ENCODE measurements at places on chromosomes 6 and 20. TPM values are rescaled to one million over a fixed set of nuclear protein-coding genes. Genes with fewer than 3 reads are reported as not detected.

DNA sequence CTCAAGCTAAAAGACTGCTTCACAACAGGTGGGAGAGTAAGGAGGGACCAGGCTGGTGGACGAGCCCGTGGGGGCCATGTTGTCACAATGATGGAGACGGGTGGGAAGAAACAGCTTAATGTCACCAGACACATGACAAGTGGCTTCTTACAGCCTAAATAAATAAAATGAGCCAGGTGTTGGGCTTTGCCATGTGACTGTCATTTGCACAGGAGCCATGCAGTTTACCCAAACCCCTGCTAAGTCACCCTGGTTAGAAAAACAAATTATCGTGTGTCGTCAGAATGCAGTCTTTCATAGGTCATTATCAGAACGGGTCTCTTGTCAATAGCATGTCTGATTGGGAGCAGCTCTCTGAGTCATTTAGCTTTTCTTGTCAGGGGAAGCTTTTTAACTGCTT is 18.5 kb downstream of the BTBD3 start:
- H3K36me3 ChIP-seq, result no peaks in the 10 kb centered on the region
- no peaks in the 10 kb centered on the region for H3K27me3 ChIP-seq
- H3K27ac ChIP-seq, result no peak overlapping the region
- H3K4me1 ChIP-seq, result no peaks in the 10 kb centered on the region

DNA sequence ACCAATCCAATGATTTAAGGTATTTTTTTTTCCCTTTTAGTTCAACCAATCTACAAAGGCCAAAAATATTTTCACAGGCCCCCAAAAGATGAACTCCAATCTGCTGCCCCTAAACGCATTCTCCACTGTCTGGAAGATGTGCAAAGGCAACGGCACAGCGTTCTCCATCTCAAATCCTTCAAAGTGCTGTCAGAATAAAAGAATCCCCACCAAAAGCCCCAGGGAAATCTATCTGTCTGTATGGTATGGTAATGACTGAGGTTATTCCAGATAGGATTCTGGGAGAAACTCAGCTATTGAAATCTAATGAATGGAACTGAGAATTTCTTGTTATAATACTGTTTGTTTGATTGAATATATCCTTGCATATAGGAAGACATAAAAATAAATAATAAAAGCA is 217.8 kb upstream of the CCN2 start:
- no peak for DNase-seq
- no peak overlapping the region for H3K27ac ChIP-seq
- no peaks in the 10 kb centered on the region for H3K4me1 ChIP-seq

DNA sequence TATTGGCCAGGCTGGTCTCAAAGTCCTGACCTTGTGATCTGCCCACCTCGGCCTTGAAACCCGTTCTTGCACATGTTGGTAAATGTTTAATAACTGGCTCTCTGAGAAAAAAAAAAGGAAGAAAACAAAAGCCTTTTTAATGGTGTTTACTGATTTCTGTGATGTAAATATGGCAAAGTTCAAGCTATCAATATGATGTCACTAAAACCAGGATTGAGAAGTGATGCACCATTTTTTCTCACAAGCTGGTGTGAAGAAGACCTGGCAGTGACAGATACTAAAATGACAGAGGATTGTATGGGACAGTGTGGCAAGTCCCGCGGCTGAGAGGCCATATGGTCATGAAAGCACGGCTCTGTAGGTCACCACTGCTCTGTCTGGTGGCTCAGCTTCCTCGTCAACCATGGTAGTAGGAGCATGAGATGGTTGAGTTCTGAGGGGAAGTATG is 196.3 kb upstream of the SUPT3H start:
- H3K36me3 ChIP-seq, result no peaks in the 10 kb centered on the region
- H3K4me1 ChIP-seq, result peaks cover 5% of the 10 kb centered on the region
- no peak for DNase-seq
- no peaks in the 10 kb centered on the region for H3K27me3 ChIP-seq

DNA sequence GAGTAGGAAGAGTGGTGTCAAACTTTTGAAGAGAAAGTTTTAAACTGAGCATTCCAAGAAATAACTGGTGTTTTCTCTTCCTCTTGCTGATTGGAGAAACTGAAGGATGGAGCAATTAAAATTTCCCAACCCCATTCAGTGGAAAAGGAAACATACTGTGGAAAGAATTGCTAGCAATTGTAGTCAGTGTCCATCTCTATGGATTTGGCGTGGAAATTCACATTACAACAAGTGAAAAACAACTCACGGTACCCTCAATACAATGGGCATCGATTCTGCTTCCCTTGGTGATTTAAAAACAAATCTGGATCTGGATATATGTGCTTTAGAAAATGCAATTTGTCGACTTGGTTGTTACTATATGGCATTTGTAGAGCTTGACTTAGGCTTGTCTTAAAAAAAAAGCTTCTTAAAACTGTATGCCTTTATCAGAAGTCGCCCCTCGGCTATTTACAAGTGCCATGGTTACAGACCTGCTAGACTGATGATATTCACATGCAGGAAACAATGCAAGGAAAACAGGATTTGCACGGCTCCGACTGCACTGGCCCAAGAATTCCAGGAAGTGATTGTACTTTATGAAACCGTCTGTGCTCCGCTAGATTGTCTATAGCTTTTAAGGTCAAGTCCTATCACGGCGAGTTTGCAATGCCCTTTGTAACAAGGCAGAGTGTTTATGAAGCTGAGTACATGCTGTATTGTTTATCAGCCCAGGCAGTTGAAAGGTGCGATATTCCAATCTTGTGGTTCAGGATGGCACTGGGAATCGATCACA is 131.7 kb upstream of the PHACTR1 start:
- no peak overlapping the region for H3K27ac ChIP-seq
- no peaks in the 10 kb centered on the region for H3K36me3 ChIP-seq
- no peak overlapping the region for H3K4me3 ChIP-seq

- no peak for DNase-seq
- no peaks in the 10 kb centered on the region for H3K4me1 ChIP-seq
- H3K27me3 ChIP-seq, result peaks cover 17% of the 10 kb centered on the region
- no peaks in the 10 kb centered on the region for H3K36me3 ChIP-seq
- H3K27ac ChIP-seq, result no peak overlapping the region
Measured at GRCh38 chr6:166194914-166195859, 27.5 kb upstream of the TBXT start.

- no peak overlapping the region for H3K27ac ChIP-seq
- H3K4me1 ChIP-seq, result peaks cover 11% of the 10 kb centered on the region
- H3K36me3 ChIP-seq, result no peaks in the 10 kb centered on the region
- H3K27me3 ChIP-seq, result no peaks in the 10 kb centered on the region
- H3K4me3 ChIP-seq, result no peak overlapping the region
Measured at GRCh38 chr6:149330133-149330532, 12.6 kb downstream of the TAB2 start.

- H3K27ac ChIP-seq, result no peak overlapping the region
- no peak overlapping the region for H3K4me3 ChIP-seq
- no peak for DNase-seq
- H3K27me3 ChIP-seq, result no peaks in the 10 kb centered on the region
- H3K4me1 ChIP-seq, result peaks cover 8% of the 10 kb centered on the region
Measured at GRCh38 chr6:56375806-56376205, 128.4 kb upstream of the COL21A1 start.

DNA sequence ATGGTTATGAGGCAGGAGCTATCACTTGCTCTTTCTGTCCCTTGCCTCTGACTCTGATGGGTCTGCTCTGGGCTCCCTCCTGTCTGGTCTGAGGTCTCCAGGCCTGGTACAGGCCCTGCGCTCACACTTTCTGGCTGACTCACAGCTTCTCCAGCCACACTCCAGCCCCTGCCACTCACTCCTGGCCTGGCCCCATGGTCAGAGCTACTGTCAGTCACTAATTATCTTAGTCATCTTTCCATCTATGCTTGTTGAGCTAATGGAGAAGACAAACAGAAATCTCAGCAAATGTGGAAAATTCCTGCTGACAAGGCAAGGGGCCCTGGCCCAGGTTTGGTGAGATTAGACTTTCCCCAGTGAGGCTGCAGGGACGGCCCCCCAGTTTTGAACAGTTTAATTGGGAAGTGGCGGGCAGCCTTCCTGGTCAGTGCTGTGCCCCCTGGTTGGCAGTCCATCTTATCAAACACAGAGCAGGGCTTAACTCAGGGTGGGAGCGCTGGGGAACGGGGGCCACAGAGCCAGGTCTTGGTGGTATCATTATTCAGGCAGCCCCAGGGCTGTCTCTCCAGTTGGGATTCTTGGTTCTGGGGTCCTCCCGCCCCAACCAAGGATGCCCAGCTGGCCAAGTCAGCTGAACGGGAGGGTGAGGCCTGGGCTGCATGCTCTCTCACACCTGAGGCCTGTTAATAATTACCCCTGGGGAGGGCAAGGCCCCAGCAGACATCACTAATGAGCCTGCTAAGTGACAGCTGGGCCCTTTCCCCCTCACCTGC is 63.4 kb downstream of the VEGFA start:
- peaks cover 20% of the 10 kb centered on the region for H3K4me1 ChIP-seq
- no peak overlapping the region for H3K4me3 ChIP-seq
- no peak overlapping the region for H3K27ac ChIP-seq
- no peaks in the 10 kb centered on the region for H3K36me3 ChIP-seq

GRCh38 chr20:10626896-10627295 is 46.9 kb downstream of the JAG1 start:
- H3K4me3 ChIP-seq, result no peak overlapping the region
- DNase-seq, result no peak
- no peak overlapping the region for H3K27ac ChIP-seq
- no peaks in the 10 kb centered on the region for H3K27me3 ChIP-seq

DNA sequence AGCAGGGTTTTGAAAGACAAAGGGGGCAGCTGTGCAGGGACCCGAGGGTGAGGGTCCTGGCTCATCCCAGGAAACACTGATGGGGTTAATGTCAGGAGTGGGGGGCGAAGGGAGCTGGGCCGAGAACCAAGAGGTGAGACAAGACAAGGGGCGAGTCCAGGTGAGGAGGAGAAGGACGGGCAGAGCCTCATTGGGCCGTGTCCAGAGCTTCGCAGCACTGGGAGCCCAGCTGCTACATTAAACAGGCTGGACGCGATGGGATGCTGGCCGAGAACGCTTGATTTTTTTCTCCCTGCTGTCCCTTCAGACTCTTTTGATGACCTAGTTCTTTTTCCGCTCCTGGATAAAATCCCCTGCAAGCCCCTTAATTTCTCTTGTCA is 172.8 kb upstream of the SNX9 start:
- no peaks in the 10 kb centered on the region for H3K36me3 ChIP-seq
- H3K4me1 ChIP-seq, result no peaks in the 10 kb centered on the region
- DNase-seq, result no peak

DNA sequence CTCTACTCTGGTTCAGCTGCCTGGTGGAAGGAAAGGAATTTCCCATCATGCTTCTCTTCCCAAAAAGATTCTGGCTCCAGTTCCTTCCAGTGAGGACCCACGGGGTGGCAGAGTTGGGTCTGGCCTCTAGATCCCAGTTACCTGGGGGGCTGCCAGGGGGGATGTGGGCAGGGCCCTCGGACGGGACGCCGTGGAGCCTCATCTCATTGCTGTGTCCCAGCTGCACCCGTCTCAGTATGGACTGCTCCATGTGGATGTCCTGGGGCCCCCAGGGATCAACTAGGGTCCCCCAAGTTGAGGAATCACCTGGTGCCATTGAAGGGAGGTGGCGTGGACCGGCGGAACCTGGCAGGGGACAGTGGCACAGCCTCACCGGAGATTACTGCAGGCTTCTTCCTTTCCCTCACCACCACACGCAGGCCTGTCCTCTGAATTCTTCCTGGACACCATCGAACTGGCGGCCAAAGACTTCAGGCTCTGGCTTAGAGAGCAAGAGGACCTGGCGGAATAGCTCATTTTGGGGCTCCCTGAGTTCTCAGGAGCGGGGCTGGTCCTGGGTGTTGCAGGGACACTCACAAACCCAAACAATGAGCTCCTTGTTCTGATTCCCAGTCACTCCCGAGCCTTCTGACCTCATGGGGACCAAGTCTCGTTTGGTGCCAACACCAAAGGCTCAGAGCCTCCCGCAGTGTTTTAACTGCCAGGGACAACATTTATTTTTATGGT is 8.5 kb downstream of the ZBP1 start:
- no peaks in the 10 kb centered on the region for H3K4me1 ChIP-seq
- peaks cover 7% of the 10 kb centered on the region for H3K27me3 ChIP-seq
- H3K27ac ChIP-seq, result no peak overlapping the region
- DNase-seq, result no peak
- no peak overlapping the region for H3K4me3 ChIP-seq
- no peaks in the 10 kb centered on the region for H3K36me3 ChIP-seq

- no peak overlapping the region for H3K27ac ChIP-seq
- no peak for DNase-seq
- H3K36me3 ChIP-seq, result no peaks in the 10 kb centered on the region
- no peak overlapping the region for H3K4me3 ChIP-seq
Measured at GRCh38 chr6:71510856-71511255, 222.2 kb downstream of the OGFRL1 start.

GRCh38 chr6:35014341-35014740 is 125.3 kb downstream of the ANKS1A start:
- H3K4me1 ChIP-seq, result peaks cover 29% of the 10 kb centered on the region
- no peaks in the 10 kb centered on the region for H3K27me3 ChIP-seq
- no peak for DNase-seq
- no peak overlapping the region for H3K4me3 ChIP-seq
- H3K27ac ChIP-seq, result no peak overlapping the region

DNA sequence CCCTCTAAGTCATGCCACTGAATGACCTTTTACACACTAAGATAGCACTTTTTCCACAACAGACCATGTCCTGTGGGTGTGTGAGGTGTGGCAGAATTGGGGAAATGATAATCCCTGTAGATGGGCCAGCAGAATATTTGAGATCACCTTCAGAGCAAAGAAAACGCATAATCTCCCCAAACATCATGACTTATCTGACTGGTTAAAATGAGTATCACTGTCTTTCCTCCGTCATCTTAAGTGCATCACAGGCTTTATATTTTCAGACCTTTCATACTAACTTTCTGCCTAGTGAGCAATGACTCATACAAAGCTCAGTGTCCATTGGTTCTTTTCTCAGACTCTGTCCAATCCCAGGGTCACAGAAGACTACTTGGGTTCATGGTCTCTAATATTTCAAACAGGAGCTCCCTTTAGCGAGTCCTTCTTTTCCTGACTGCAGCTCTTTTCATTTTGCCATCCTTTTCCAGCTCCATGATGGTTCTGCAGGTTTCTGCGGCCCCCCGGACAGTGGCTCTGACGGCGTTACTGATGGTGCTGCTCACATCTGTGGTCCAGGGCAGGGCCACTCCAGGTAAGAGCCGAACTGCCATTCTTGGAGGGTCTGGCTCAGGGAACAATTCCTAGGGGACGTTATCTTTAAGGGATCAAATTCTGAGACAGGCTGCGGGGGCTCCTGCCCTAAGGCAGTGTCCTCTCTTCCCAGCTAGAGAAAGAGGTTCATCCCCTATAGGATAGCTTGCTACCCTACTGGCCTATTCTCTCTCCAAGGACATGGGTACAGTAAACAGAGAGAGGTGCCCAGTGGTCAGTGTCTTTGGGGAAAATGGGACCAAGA is at the start of gene HLA-DPB1:
TSS of gene HLA-DPB1 (plus strand) at position 423 of the 838 bp plus-strand sequence. CDS start at position 475, 52 bp downstream.
- no peaks in the 10 kb centered on the region for H3K36me3 ChIP-seq
- no peak within 1 kb of the TSS for H3K27ac ChIP-seq
- DNase-seq, result peak; percentile 59
- H3K4me1 ChIP-seq, result no peaks in the 10 kb centered on the region

The SLC25A27 gene
- total RNA-seq, result 0.28 TPM

The SIRPD gene
- total RNA-seq, result not detected

The BTNL2 gene
- not detected for total RNA-seq

The TEAD3 gene
- 5.0 TPM for total RNA-seq

The LYRM4 gene
- total RNA-seq, result 16.1 TPM

The HLA-DMA gene
- 2.3 TPM for total RNA-seq

The TREM2 gene
- total RNA-seq, result not detected

The OSBPL2 gene
- 28.6 TPM for total RNA-seq

The MCHR2 gene
- total RNA-seq, result not detected

The CCR6 gene
- total RNA-seq, result not detected

All from IMR-90 (cell line).